ENCODE measurements at places on chromosomes 2 and 18. TPM values are rescaled to one million over a fixed set of nuclear protein-coding genes. Genes with fewer than 3 reads are reported as not detected.
A peak's percentile ranks its signal among the peaks of the same experiment; 100 is the strongest.

- no peak overlapping the region for H3K4me3 ChIP-seq
- H3K27me3 ChIP-seq, result no peaks in the 10 kb centered on the region
- no peak for DNase-seq
- peaks cover 5% of the 10 kb centered on the region for H3K4me1 ChIP-seq
Observed at GRCh38 chr2:96957244-96957643, 29.1 kb downstream of the FAM178B start.

- peak overlapping the region; percentile 10 for H3K4me3 ChIP-seq
- H3K27ac ChIP-seq, result peak overlapping the region; percentile 76
- no peaks in the 10 kb centered on the region for H3K27me3 ChIP-seq
Observed at GRCh38 chr2:101806123-101806522, 108.6 kb downstream of the MAP4K4 start.

DNA sequence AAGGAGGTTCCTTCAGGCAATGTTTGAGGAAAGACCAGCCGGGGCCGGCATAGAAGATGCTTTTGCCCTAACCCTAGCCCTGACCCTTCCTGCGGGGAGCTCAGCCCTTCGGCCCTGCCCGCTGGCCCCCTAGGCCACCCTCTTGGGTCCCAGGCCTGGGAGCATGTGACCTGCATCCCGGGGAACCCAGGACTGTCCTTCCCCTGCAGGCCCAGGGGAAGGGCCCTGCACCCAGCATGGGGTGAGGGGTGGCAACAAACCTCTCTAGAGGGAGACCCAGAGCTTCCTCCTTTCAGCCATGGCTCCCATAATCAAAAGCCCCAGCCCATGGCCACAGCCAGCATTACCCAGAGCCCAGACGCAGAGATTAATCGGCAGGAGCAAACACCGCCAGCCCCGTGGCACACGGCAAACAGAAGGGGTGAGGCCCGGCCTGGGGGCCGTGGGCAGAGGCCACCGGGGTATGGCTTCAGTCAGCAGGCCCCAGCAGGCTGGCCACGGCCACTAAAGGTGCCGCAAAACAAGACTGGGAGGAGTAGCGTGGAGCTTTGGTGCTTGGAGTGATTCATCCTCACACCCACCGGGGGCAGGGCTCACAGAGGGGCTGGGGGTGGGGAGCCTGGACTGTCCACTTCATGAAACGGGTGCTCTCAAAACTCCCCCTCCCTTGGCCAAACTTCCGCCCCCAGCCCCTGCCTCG is 61.6 kb upstream of the HPCAL1 start:
- no peaks in the 10 kb centered on the region for H3K4me1 ChIP-seq
- H3K36me3 ChIP-seq, result no peaks in the 10 kb centered on the region
- H3K27ac ChIP-seq, result no peak overlapping the region
- DNase-seq, result no peak

DNA sequence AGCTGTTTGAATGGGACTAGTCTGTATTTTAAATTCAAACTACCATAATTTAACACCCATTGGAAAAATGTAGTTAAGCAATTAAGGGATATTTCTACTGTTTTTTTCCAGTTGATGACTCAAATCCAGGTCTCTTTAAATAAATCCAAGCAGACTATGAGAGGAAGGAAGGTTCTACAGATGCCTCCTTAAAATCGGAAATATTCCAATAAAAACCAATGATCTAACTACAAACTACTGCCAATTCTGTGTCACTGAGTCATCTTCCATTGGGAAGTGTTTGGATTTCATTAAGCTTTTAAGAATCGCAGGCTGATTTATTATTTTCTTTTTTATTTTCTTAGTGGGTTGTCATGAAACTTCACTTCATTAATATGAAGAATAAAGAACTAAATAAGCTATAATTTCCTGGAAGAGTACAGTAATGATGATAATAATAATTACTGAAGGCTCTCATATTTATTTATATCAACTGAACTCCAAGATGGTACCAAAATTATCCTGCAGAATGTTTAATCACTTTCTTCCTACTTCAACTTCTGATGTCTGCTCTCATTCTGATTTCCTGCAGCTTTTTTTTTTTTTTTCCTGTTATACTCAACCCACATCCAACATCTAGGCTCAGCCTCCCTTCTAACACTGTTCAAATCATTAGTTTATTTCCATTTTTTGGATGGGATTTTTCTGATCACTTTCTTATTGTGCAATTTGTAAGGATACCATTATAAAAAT is 166.3 kb upstream of the FN1 start:
- no peak for DNase-seq
- H3K27ac ChIP-seq, result no peak overlapping the region
- H3K36me3 ChIP-seq, result no peaks in the 10 kb centered on the region
- no peak overlapping the region for H3K4me3 ChIP-seq
- no peaks in the 10 kb centered on the region for H3K4me1 ChIP-seq
- H3K27me3 ChIP-seq, result no peaks in the 10 kb centered on the region

DNA sequence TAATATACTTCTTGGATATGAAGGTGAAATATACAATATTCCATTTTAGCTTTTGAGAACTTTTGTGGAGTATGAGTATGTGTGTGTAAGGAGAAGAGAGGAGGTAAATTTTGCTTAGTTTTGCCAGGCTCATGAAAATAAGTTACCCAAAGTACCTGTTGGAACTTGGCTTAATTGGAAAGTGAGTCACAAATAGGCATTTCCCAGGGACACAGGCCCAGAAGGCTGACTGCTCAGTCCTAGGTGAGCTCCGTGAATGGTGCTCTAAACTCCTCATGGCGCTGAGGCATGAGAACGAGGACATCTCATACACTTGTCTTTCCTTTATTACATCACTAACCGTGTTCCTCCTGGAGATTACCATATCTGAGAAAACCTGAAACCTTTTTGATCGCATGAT is 148.5 kb upstream of the RAB12 start:
- no peak overlapping the region for H3K27ac ChIP-seq
- H3K27me3 ChIP-seq, result no peaks in the 10 kb centered on the region
- H3K4me1 ChIP-seq, result no peaks in the 10 kb centered on the region
- no peaks in the 10 kb centered on the region for H3K36me3 ChIP-seq
- H3K4me3 ChIP-seq, result no peak overlapping the region
- no peak for DNase-seq

DNA sequence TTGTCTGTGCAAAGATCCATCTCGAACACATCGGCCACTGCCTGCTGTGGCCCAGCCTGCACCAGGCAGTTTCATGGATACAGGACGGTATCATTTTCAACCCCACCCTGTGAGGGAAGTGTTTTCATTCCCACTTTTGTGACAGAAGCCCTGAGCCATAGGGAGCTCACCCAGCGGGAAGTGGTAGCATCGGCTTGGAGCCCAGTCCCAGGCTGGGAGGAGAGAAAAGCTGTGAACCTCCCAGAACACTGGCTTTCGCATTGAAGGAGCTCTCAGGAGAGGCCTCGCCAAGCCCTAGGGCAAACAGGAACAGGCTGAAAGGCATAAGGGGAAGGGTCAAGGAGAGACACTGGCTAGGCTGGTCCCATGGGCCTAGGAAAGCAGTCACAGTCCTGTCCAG is 166.1 kb downstream of the TFCP2L1 start:
- DNase-seq, result no peak
- no peaks in the 10 kb centered on the region for H3K36me3 ChIP-seq
- H3K4me1 ChIP-seq, result no peaks in the 10 kb centered on the region
- no peaks in the 10 kb centered on the region for H3K27me3 ChIP-seq
- H3K27ac ChIP-seq, result no peak overlapping the region

DNA sequence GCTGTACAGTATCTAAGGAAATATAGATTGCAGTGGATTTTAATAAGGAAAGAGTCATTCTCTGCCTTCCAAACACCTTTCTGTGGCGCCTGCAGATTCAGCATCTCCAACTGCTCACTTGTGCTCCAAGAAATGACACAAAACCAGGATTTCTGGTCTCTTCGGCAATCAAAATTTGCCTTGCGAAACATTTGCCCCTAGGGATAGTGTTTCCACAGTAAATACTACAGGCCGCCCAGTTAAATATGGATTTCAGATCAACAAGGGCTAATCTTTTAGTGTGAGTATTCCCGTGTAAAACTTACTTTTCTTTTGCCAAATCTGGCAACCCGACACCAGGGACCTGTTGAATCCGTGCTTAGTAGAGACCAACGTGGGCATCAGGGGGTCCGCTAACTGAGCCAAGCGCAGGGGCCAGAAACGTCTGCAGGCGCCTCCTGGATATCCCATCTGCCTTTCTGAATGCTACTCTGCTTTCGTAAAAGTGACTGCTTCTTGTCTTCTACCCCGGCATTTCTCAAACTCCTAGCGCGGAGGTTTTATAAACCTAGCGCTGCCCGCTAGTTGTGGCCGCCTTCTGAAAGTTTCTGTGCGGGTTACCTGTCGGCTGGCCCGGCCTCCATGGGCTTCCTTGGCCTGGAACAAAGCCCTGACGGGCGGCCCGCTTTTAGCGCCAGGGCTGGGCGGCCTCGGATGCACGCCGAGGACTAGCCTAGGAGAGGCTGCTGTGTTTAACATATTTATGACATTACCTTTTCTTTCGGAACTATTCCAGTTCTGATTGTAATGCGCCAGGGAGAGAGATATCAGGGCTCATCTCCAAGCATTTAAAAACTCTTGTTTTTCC is 2.5 kb downstream of the CYP1B1 start:
- no peak overlapping the region for H3K4me3 ChIP-seq
- peaks cover 6% of the 10 kb centered on the region for H3K4me1 ChIP-seq
- H3K36me3 ChIP-seq, result no peaks in the 10 kb centered on the region
- no peak for DNase-seq

DNA sequence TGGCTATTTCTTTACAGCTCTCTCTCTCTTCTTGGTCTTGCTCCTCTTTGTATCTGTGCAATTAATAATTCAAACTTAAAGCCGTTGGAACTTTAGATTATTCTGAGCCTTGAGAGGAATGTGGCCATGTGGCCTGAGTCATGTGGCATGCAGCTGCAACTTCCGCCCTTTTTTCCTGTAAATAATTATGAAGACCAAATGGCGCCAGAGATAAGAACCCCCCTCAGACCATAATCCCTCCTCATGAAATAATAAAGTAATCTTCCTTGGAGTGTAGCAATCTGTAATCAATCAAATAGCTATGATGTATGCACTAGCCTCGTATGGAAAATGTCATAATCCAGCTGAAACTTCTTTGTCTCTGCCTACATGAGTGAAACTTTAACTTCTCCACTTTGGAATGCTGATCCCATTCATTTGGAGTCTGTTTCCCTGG is 13.5 kb upstream of the TWSG1 start:
- H3K36me3 ChIP-seq, result no peaks in the 10 kb centered on the region
- peak; percentile 66 for DNase-seq
- H3K4me3 ChIP-seq, result no peak overlapping the region
- H3K4me1 ChIP-seq, result no peaks in the 10 kb centered on the region
- no peaks in the 10 kb centered on the region for H3K27me3 ChIP-seq

GRCh38 chr2:219184121-219184520 is 6.0 kb downstream of the RETREG2 start:
- H3K27me3 ChIP-seq, result no peaks in the 10 kb centered on the region
- peaks cover 40% of the 10 kb centered on the region for H3K36me3 ChIP-seq
- no peak overlapping the region for H3K4me3 ChIP-seq
- peaks cover under 1% of the 10 kb centered on the region for H3K4me1 ChIP-seq
- no peak overlapping the region for H3K27ac ChIP-seq

DNA sequence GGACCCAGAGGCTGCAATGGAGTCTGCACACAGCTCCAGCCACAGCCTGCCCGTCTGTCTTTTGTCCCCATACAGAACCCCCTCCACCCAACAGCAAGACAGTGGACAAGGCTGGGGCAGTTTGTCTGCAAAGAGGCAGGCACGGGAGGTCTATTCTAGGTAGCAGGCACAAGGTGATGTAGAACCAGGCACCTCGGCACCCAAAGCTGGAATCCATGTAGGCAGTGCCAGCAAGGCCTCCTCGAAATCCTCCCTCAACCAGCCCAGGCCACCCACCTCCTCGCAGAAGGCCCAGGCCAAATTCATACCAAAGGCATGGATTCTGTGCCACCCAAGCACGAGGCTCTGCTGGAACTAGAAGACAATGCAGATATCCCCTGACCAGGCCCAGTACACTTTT is 179.2 kb downstream of the TNS1 start:
- no peak for DNase-seq
- no peak overlapping the region for H3K4me3 ChIP-seq
- H3K36me3 ChIP-seq, result peaks cover 7% of the 10 kb centered on the region
- H3K27me3 ChIP-seq, result no peaks in the 10 kb centered on the region
- no peaks in the 10 kb centered on the region for H3K4me1 ChIP-seq

DNA sequence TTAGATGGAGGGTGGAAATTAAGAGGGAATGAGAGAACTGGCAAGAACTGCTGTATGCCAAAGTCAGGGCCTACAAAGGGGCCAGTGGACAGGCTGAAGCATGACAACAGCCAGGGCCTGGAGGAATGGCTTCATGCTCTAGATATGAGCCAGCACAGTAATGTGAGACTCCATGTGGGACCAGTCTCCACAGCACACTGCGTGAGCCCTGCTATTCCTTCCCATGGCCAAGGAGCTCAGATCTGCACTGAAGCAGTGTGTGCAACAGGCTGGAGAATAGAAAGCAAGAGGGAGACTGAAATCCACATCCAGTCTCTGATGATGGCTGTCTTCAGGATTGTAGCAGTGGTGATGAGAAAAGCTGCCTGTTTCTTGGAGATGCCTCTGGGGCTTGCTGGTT is 162.8 kb downstream of the TPGS2 start:
- H3K27ac ChIP-seq, result no peak overlapping the region
- H3K4me3 ChIP-seq, result no peak overlapping the region
- peaks cover 16% of the 10 kb centered on the region for H3K27me3 ChIP-seq

DNA sequence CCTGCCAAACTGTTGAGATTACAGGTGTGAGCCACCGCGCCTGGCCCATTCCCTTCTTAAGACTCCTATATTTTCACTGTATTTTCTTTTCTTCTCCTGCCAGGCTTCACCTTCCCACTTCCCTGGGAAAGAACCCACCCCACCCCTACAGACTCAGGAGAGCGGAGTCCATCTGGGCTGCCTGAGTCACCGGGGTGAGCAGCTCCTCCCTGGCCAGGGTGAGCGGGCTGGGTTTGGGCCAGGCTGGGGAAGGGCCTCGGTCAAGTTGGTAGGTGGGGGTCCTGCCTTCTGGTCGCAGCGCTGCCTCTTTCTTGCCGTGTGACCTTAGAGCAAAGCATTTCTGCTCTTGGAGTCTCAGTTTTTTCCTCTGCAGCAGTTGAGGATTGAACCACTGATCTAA is 2.1 kb upstream of the GAREM2 start:
- DNase-seq, result no peak
- no peak overlapping the region for H3K27ac ChIP-seq
- H3K27me3 ChIP-seq, result no peaks in the 10 kb centered on the region
- H3K36me3 ChIP-seq, result no peaks in the 10 kb centered on the region
- no peak overlapping the region for H3K4me3 ChIP-seq

DNA sequence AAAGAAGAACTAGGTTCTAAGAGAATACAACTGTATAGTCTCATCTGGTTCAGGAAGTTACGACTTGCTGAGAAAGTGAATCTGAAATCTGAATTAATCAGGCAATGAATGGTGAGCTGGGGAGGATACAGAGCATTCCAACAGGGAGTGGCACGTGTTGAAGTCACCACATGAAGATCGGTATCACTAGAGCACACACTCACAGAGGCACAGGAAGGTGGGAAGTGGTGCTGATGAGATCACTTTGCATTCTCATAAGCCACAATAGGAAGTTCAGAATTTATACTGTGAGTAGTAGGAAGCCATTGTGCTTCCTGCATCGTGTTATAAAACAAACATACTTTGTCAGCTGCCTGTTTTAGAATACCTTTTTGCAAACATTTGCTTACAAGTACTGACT is 615.0 kb upstream of the DDX18 start:
- H3K4me3 ChIP-seq, result no peak overlapping the region
- no peaks in the 10 kb centered on the region for H3K4me1 ChIP-seq
- no peak for DNase-seq

- H3K4me1 ChIP-seq, result no peaks in the 10 kb centered on the region
- H3K36me3 ChIP-seq, result peaks cover 12% of the 10 kb centered on the region
- H3K27ac ChIP-seq, result no peak overlapping the region
- H3K4me3 ChIP-seq, result no peak overlapping the region
- DNase-seq, result no peak
- H3K27me3 ChIP-seq, result no peaks in the 10 kb centered on the region
Observed at GRCh38 chr2:17672583-17673317, 80.9 kb downstream of the SMC6 start.

ERFE gene
- total RNA-seq, result 8.6 TPM

CCDC85A gene
- total RNA-seq, result 0.15 TPM

CGREF1 gene
- total RNA-seq, result 9.4 TPM

ECEL1 gene
- total RNA-seq, result 0.19 TPM

SULT1C4 gene
- not detected for total RNA-seq

All from A673 (cell line).